T-helper 22 cell (primary cell): ENCODE measurements at places on chromosomes 7 and 10.

DNA sequence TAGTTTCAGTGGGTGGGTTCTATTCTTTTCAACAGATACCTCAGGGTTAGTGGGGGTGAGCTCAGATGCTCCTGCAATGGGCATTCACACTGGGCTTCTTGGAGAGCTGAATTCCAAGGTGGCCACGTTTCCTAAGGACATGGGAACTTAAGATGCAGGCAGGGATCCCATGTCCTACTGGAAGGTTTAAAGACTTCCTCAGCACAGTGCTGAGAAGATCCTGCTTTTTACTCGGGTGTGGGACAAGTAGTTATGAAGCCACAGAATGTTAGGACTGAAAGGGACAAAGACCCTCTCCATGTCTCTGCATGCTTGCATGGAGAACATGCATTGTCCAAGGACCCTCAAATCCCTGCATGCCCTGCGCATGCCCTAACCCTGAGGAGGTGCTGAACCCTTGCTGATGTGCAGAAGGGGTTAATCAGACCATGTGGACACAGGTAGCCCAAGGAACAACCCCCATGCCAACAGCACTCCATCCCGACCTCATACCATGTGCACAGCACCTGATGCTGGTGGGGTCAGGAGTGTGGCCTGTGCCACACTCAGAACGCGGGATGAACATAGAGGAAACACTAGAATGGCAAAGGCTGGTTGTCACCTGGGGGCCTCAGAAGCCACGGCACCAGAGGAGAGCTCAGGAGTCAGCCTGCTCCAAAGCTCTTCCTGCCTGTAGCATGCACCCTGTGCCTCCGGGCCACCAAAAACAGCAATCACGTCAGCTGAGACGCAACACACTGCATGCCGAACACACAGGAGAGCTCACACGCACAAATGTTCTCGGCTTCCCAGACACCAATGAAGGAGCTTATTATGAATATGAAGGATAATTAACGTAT is 15.2 kb downstream of the IL2RA start:
- no peak for DNase-seq

DNA sequence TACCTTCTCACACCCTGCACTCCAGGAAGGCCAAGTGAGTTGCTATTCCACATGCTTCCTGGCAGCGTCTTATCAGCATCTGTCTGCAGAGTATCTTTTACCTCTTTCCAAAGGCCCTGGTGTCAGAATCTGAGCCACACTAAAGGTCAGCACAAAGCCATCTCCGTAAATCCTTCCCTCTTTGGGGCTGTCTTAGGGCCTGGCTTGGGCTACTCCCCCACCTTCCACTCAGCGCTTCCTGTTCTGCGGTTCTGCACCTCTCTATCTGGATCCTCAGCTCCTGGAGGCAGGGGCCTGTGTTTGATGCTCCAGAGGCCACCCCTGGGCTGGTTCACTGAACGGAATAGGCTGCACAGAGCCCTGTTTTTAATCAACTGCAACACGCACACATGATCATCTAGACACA is 334.8 kb upstream of the GALNT17 start:
- DNase-seq = no peak

GRCh38 chr10:11824825-11825224 is 1.7 kb downstream of the PROSER2 start:
- DNase-seq = no peak

DNA sequence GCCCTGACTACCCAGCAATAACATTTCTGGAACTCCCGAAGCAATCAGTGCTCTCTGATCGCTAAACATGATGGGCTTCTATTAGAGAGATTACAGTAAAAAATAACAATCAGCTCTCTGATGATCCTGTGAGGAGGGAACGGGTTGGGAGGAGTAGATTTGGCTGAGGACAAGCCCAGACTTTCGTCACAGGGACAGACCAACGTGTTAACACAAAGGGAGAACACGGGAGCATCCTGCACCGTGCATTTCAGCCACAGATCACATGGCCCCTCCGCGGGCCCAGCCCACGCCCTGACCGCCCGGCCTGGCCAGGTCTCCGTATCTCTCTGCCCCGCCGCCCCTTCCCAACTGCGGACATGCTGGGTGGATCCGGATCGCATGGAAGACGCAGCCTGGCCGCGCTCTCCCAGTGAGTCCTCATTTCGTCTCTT is 95.0 kb upstream of the AGBL3 start:
- DNase-seq = no peak

GRCh38 chr10:49362596-49363260 is 33.2 kb downstream of the DRGX start:
- no peak for DNase-seq

GRCh38 chr10:72340510-72341261 is 14.0 kb downstream of the DNAJB12 start:
- peak; percentile 48 for DNase-seq

GRCh38 chr7:27745064-27745583 is 5.2 kb downstream of the TAX1BP1 start:
- no peak for DNase-seq

DNA sequence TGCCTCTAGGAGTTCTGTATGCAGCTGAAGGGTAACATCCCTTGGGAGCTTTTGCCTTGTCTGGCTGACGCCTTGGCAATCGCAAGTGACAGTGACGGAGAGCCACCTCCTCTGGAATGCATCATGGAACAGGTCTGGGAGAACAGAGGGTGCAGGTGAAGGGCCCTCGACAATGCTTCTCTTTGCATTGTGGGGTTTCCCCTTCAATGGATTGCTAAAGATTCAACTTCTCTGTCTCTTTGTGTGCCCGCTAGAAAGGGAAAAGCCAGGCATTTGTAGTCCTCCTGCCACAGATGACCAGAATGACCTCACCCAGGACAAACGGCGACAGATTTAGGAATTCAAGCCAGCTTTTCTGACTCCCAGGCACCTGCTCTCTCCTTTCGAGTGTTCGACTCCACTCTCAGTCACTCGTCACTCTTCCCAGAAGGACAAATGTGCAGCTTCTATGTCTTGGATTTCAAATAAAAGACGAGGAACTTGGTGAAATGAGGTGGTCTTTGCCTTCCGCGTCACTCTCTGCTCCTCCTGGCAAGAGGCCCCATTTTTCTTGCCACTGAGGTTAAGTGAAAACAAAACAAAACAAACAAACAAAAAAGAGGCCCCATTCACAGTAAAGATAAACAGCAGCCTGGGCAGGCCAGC is 26.1 kb downstream of the IL2RA start:
- no peak for DNase-seq

- no peak for DNase-seq
Measured at GRCh38 chr10:4555920-4556319, 270.1 kb upstream of the AKR1E2 start.

- no peak for DNase-seq
Measured at GRCh38 chr7:101172854-101173751, 7.0 kb downstream of the NAT16 start.

DNA sequence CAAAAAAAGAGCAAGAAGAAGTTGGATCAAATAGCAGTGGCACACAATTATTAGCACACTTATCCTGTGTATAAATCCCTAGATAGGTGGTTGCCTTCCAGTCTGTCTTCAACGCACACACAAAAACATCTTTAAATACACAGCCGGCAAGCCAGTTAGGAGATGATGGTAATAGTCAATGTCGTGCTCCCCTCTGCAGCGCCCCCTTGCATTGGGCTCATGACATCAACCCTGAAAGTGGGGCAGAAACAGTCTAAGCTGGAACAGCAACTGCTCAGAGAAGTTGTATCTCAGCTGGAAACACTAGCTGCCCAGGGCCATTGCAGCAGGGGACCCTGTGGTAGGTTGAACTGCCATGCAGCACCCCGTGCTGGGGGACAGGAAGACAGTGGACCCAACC is 179.5 kb upstream of the YAE1 start:
- no peak for DNase-seq
